HT1080 (cell line): ENCODE measurements at places on chromosomes 6 and 20. TPM values are rescaled to one million over a fixed set of nuclear protein-coding genes. Genes with fewer than 3 reads are reported as not detected.

DNA sequence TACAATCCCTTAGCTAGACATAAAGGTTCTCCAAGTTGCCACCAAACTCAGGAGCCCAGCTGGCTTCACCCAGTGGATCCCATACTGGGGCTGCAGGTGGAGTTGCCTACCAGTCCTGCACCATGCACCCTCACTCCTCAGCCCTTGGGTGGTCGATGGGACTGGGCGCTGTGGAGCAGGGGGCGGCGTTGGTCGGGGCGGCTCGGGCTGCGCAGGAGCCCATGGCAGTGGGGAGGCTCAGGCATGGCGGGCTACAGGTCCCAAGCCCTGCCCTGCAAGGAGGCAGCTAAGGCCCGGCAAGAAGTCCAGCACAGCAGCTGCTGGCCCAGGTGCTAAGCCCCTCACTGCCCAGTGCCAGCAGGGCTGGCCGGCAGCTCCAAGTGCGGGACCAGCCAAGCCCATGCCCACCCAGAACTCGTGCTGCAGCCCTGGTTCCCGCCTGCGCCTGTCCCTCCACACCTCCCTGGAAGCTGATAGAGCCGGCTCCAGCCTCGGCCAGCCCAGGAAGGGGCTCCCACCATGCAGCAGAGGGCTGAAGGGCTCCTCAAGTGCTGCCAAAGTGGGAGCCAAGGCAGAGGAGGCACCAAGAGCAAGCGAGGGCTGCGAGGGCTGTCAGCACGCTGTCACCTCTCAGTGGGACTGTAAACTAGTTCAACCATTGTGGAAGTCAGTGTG is 912.1 kb downstream of the PHF3 start:
- DNase-seq = no peak

DNA sequence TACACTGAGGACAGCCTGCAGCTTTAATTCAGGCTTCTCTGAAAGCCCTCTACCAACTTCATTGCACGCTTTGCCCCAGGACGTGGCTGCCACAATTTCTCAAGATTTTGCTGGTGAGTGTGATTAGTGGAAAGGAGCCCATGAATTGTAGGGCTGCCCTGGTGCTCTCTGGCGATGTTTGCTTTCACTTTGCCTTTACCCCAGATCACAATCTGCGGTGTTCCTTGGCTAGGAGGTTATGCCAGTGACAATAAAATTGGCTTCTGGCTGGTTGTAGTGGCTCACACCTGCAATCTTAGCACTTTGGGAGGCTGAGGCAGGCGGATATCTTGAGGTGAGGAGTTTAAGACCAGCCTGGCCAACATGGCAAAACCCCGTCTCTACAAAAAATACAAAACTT is 139.3 kb downstream of the FOXC1 start:
- no peak for DNase-seq

DNA sequence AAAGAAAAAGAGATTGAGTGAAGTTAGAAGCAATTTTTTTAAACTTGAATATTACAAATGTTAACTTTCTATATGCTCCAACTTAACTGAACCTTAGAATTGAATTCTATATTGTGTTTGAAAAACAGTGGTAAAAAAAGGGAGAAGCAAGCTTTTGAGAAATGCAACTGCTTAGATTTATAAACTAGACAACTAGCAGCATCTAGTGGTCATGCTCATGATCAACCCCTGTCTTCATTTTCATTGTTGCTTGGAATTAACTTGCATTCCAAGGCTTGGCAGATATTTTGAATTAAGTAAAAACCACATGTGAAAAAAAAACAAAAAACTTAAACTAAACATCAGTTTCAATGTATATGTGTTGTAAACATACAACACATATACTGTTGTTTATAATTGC is 113.1 kb downstream of the C6orf58 start:
- peak; percentile 17 for DNase-seq

GRCh38 chr6:169583886-169584541 is 117.8 kb downstream of the WDR27 start:
- no peak for DNase-seq

DNA sequence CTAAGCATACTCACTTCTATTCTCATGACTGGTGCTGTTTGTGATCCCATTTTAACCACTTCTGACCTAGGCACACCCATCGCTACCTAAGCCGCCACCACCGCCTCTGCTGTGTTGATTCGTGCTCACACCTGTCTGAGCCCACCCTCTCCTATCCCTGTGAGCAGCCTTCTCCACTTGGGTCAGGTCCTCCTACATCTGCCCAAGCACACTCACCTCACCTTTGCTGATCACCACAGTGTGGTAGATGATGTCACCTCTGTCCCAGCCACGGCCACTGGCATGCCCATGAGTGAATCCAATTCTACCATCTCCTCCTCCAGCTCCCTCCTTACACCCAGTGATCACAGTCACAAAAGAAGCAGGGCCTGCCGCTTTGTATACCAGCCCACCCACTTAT is 20.8 kb downstream of the MUC22 start:
- DNase-seq = no peak

Gene CGA
- 0.13 TPM in 1 of 2 replicates, not detected in the other for total RNA-seq
